ENCODE measurements at places on chromosomes 2 and 18.

- DNase-seq: no peak
These were observed 33.6 kb downstream of the APCDD1 start for GRCh38 chr18:10488017-10488416.

DNA sequence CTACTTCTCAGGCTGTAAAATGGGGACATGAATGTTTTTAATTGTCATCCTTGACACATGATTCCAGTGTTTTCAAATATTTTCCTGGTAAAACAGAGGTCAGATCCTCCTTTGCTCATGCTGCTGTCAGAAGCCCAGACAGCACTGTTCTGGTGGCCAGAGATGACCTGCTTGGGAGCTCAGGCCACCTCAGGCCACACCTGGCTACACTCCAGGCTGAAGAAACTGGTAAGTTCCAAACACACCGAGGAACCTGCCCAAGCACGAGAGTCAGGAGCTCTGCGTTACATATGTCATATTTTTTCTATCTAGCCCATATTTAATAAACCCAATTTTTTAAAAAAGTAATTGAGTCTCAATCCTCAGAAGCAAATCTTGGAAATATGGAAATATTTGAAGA, 47.9 kb downstream of the FECH start:
- DNase-seq: no peak

- no peak for DNase-seq
These were observed 309.5 kb upstream of the CCDC68 start for GRCh38 chr18:55268628-55269275.

- no peak for DNase-seq
These were observed 123.5 kb downstream of the ALK start for GRCh38 chr2:29797916-29798315.

GRCh38 chr2:211534632-211535031, 978.2 kb downstream of the CPS1 start:
- no peak for DNase-seq

DNA sequence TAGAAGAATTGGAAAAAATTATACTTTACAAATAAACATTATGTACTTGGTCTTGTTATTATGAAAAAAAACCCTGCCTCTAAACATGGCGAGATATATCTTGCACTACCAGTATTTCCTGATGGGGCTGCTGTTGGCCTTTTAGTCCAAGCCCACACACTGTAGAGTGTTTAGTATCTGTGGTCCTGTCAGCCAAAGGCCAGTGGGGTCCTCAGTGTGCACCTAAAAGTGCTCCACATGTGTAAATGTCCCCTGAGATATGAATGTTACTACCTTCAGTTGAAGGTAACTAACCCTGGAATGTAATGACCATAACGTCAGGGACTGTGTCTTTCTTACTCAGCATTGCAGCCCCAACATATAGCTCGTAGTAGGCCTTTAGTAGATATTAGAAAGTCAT, 71.1 kb upstream of the HK2 start:
- DNase-seq: no peak

GRCh38 chr2:228094377-228094921, 87.0 kb downstream of the SPHKAP start:
- no peak for DNase-seq

DNA sequence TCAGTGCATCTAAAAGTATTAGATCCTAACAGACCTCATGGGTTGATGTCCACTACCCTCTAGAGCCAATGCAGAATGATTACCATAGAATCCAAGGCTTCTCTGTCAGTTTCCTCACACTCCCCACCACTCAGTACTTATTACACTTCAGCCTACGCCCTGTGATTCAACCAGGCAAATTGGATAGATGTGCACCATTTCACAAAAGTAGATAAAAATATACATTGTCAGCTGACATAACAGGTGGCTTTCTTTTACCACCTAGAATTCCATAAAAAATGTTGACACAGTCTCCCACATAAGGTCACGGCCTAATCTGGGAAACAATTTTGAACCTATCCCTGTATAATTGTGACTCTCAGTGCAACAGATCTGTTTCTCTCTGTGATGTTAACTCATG, 144.9 kb downstream of the CERS6 start:
- no peak for DNase-seq

- no peak for DNase-seq
These were observed 64.0 kb upstream of the ZNF516 start for GRCh38 chr18:76558881-76559667.

- DNase-seq: no peak
These were observed 115.2 kb downstream of the TTC32 start for GRCh38 chr2:19786408-19787058.

DNA sequence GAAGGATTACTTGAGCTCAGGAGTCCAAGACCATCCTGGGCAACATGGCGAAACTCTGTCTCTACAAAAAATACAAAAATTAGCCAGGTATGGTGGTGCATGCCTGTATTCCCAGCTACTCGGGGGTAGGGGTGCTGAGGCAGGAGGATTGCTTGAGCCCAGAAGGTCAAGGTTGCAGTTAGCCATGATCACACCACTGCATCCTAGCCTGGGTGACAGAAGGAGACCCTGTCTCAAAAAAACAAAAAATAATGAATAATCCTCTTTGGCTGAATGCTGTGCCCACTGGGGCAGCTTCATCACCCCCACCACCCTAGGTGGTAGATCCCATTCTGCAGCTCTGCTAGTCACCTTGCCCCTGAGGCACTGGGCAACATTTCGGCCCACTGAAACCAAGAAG, 109.4 kb downstream of the ZFP36L2 start:
- DNase-seq: no peak

DNA sequence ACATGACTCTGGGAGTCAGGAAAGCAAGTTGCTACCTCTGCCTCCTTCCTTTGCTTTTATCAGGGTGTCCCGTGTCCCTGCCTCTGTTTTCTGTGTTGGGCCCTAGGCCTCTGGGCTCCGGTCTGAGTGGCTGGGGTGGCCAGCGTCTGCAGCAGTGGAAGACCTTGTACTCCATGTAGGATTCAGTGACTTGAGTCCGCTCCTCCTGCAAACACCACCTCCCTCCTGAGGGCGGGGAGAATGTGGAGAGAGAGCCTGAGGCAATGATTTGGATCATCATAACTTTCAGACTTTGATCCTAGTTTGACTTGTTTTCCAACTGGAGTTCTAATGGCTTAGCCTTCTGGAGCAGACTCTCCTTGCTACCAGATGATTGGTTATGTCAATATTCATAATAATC, 30.8 kb downstream of the ATP6V1C2 start:
- no peak for DNase-seq

DNA sequence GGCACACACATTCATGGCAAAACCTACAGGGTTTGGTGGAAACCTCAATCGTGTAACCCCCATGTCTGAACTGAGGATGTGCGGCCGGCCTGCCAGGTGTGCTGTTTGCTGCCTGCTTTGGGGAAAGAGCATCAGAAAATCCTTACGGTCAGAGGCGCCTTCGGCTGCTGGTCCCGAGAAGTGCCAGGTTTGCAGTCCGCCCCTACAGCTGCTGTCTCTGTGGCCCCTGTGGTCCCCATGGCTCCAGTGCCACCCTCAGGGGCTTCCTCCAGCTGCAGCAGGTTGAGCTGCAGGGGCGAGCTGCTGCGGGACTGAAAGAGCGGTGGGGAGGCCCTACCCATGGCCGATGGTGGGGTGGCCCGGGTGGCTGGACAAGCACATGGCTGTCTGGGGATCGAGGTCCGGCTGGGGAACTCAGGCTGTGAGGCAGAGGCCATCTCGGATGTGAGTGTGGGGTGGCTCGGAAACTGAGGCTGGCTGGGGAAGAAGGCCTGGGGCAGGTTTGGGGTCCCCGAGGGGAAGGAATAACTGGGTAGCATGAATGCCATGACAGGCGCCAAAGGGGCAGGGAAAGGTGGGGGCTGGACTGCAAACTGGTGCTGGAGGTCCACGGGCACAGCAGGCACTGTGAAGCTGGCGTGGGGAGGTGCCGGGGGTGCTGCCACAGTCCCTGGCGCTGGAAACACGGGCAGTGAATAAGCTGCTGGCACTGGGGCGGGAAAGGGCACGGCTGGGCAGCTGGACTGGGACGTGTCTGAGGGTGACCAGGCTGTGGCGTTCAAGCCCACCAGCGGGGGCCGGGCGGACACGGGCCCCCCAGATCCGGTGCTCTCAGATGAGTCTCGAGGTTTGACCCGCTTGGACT, 13.2 kb upstream of the HES6 start:
- no peak for DNase-seq
